ENCODE measurements at places on chromosomes 4 and X.

DNA sequence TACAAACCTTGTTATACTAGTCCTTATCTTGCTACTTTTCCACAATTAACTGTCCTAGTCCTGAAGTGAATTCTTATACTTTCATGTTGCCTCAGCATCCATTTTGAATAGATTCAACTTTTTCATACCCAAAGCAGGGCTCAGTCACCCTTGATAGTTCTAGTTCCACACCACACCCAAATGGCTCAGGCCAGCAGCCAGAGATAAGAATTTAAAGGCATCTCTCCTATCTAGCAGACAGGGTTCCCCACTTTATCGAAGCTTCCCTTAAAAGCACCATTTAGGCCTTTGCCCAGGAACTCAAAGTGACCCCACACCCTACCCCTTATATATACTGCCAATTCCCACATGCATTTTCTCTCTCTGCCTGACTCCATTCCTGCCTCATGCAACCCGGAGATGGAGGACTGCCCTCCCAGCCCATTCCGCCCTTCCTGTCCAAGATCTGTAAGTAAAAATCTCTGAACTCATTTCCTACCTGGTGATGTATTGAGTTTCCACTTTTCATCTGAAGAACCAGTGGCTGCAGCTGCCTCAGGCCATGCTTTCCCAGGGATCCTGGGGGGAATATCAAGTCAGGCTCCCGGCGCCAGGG, 63.7 kb upstream of the TXK start:
- no peak for DNase-seq

GRCh38 chr4:4425119-4425690, 38.3 kb downstream of the NSG1 start:
- no peak for DNase-seq

DNA sequence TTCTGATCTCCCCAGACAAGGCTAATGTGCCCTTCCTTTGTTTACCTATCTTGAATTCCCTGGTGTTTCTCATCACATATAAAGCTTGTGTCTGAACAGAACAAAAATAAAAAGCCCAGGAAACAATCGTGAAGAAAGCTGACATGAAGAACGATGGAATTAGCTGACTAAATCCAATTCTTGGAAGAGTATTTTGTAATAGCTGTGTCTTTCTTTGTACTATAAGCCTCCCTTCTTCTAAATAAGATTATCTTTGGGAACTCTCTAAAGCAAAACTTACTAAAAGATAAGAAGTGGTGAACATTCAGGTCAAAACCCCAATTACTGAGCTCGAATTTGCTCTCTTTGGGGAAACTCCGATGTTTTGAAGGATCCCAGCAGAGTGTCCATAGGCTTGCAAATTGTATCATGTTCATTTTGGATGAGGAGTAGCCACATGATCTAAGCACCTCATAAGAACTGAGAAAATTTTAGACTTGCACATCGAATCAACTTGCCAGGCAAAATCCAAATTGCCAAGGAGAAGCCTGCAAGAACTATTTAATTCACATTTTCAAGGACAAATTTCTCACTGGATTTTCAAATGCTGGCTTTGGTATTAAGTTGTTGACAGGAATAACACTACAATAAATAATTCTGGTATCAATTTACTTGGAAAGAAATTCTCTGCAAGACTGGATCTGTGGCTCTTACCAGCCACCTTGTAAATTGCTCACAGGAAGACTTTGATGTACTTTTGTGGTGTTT, 106.2 kb downstream of the LNX1 start:
- DNase-seq, result no peak

GRCh38 chrX:48715876-48716502, 19.5 kb downstream of the SUV39H1 start:
- no peak for DNase-seq

- DNase-seq, result no peak
Observed at GRCh38 chrX:114390251-114390796, 193.6 kb upstream of the HTR2C start.

- DNase-seq, result no peak
Observed at GRCh38 chr4:6956087-6956433, 46.4 kb downstream of the TBC1D14 start.

DNA sequence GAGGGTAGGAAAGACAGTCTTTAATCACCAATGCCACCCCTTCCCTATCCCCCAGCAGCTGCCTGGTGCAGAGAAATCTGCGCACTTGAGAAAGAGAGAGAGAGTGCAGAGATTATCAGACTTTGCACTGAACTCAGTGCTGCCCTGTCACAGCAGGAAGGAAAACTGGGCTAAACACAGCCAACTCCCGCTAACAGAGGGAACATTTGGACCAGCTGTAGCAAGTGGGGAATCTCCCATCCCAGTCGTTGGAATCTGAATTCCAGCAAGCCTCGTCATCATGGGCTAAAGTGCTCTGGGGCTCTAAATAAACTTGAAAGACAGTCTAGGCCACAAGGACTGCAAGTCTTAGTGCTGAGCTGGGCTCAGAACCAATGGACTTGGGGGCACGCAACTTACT, 168.7 kb downstream of the DLG3 start:
- DNase-seq, result no peak

DNA sequence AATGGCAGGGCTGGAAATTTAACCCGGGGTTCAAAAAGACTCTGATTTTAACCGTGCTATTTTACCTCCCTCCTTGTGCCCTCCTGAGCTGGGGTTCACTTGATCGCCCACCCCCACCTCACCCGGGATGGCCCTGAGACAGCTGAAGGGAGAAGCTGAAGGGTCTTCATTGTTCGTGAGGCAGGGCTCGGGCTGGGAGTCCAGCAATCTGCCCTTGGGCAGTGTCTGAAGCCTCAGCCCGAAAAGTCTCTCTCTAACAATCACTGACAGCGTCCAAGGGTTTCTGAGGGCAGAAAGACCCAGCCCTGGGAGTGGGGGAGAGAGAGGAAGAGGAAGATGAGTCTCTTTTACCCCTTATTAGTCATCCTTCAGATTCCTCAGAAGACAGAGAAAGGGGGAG, 39.4 kb upstream of the PHOX2B start:
- DNase-seq, result no peak

DNA sequence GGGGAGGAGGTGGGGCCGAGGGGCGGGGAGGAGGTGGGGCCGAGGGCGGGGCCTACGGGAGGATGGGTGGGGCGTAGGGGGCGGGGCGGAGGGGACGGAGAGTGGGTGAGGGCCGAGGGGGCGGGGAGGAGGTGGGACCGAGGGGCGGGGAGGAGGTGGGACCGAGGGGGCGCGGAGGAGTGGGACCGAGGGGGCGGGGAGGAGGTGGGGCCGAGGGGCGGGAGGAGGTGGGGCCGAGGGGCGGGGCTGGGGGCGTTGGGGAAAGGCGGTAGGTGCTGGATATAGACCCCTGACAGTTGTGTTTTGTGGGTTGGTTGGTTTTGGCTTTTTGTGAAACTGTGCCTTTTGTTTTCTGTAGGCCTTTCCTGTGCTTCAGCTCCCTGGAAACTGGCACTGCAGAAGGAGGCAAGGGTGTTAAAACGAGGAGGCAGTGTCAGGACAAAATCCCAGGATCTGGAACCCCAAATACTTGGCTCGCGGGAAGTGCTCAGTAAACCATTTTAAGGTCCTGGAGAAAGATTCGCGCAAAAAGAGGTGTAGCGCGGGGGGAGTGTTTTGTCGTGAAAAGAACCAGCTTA, 580 bp upstream of the MMGT1 start:
- DNase-seq, result peak; percentile 3

- DNase-seq, result no peak
Observed at GRCh38 chr4:16235209-16235608, 8.9 kb upstream of the TAPT1 start.

DNA sequence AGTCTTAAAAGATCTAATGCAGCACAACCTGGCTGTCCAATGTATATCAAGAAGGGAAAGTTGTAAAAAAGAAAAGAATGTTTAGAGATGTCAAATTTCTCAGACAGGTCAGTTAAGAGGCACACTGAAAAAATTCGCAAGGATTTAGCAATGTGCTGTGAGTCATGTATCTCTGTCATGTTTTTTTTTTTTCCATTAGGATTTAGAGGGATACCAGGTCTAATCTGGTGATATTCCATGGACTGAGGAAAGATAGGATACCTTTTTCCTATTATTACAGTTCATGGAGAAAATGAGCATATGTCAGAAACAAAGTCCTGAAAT, 815.4 kb upstream of the PCDH10 start:
- no peak for DNase-seq

DNA sequence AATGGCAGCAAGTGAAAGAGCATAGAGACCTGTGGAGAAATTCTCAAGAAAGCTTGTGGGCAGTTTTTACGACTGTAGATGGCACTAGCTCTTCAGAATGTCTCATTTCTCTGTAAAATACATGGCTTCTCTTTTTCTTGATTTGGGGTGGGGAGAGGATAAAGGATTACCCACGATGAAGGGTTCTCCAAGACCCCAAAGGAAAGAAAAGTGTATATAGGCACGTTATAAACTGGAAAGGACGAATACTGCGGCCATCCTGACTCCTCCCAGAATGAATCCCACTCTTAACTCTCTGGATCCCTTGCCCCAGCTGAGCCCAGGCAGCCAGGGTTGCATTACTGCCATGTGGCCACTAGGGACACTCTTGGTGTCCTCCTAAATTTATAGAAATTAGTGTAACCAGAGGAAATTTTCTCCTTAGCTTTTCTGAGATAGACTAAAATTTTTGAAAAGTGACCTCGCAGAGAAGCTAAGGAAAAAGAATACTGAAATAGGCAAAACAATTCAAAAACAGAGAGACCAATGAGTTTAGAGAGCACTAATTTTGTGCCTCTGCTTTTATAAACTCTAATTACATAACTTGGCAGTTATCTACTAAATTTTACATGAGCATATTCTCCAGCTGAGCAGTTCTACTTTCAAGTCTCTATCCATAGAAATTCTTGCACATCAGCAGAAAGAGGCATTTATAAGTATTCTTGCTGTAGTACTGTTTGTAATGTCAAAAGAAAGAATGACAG, 37.8 kb upstream of the PCDH19 start:
- DNase-seq, result peak; percentile 1

DNA sequence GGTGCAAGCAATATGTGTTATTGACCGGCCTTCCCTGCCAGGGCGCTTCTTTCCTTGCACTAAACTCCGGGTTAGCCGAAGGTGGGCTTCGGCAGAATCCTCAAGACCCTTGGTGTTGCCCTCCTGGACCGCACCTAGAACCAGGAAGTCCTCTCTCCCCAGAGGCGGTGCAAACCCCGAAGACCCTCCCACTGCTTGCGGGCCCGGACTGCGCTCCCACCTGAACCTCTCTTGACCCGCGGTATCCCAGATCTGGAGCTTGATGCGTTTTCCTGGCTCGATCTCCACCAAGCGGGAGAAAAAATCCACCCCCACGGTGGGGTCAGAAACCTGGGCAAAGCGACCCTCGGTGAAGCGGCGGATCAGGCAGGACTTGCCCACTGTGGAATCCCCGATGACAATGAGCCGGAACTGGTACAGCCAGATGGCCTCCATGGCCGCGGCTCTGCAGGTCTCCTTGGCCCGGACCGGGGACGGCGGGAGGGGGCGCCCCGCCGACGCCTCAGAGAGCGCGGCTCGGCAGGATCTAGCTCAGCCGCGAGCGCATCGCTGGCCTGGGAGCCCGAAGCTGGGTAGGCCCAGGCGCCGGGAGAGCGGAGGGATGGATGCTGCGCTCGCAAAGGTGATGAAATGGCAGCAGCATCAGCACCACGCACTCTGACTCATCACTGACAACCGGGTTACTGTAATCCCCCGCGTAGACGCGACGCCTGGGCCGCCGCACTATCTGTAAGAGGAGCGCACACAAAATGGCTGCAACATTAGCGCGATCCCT, at the start of gene RAB39B:
Gene RAB39B (minus strand): TSS at position 638 of the 775 bp plus-strand sequence. CDS start 203 bp downstream, at position 435.
- DNase-seq, result peak; percentile 37

DNA sequence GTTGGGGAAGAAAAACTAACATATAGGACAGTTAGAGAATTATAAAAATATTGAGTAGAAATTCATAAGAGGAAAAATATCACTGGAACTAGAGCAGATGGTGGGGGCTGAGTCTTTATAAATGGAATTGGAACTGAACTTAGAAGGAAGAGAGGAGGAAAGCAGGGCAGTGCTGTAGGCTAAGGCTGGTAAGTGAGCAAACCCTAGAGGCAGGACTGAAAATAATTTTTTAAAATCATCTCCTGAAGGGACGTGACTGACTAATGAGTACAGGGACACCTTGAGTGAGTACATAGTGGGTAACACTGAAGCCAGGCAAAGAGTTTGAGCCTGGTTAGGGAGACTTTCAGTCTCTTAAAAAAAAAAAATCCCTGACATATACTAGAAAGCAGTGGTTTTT, 63.3 kb downstream of the GALNT7 start:
- DNase-seq, result peak; percentile 19

- DNase-seq, result no peak
Observed at GRCh38 chr4:68272860-68273259, 27.4 kb upstream of the TMPRSS11B start.
